ENCODE measurements at places on chromosomes 5 and 9.

GRCh38 chr9:135456436-135457104 is 23.0 kb upstream of the PPP1R26 start:
- no peak for DNase-seq

- DNase-seq = no peak
Observed at GRCh38 chr5:76489877-76490688, 87.0 kb downstream of the IQGAP2 start.

- DNase-seq = no peak
Observed at GRCh38 chr5:95631255-95631958, 11.5 kb downstream of the GPR150 start.

- peak; percentile 76 for DNase-seq
Observed at GRCh38 chr9:136309101-136309801, 5.4 kb upstream of the CCDC187 start.

GRCh38 chr9:98108531-98109031 is 10.4 kb downstream of the TRIM14 start:
- DNase-seq = no peak

- peak; percentile 69 for DNase-seq
Observed at GRCh38 chr5:138955013-138955660, 80.0 kb upstream of the LRRTM2 start.

- no peak for DNase-seq
Observed at GRCh38 chr9:13127131-13127530, 152.4 kb downstream of the MPDZ start.
